Activated CD4-positive, alpha-beta T cell treated with anti-CD3 and anti-CD28 coated beads, Interleukin-2, Interleukin-6, amounts not matched to agents 100 ng/mL and 50 ng/mL, durations not matched to agents 16 hours and 8 hours (primary cell): ENCODE measurements at places on chromosomes 12 and 14.

- DNase-seq: no peak
These were observed at the start of gene NRIP2 for GRCh38 chr12:2834581-2835491. Gene NRIP2 (minus strand): TSS chr12:2835035. CDS start chr12:2834983, 52 bp downstream.

GRCh38 chr12:19095756-19096480 is 33.6 kb upstream of the PLEKHA5 start:
- no peak for DNase-seq

DNA sequence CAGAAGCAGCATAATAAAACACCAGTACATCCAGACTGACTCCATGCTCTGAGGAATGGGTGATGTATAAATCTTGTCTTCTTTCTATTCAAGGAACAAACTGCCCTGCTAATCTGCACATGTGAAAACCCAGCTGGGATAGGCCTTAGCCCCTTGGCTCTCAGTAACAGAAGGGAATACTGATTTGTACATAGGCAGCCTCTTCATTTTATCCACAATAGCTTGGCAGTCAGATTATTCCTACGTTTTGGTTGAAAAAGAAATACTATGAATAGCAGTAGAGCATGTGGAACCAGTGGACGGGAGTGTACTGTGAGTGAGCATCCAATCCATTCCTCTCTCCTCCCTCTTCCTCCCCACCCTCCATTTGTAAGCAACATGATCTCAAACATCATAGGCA is 113.5 kb upstream of the ARHGAP5 start:
- no peak for DNase-seq

DNA sequence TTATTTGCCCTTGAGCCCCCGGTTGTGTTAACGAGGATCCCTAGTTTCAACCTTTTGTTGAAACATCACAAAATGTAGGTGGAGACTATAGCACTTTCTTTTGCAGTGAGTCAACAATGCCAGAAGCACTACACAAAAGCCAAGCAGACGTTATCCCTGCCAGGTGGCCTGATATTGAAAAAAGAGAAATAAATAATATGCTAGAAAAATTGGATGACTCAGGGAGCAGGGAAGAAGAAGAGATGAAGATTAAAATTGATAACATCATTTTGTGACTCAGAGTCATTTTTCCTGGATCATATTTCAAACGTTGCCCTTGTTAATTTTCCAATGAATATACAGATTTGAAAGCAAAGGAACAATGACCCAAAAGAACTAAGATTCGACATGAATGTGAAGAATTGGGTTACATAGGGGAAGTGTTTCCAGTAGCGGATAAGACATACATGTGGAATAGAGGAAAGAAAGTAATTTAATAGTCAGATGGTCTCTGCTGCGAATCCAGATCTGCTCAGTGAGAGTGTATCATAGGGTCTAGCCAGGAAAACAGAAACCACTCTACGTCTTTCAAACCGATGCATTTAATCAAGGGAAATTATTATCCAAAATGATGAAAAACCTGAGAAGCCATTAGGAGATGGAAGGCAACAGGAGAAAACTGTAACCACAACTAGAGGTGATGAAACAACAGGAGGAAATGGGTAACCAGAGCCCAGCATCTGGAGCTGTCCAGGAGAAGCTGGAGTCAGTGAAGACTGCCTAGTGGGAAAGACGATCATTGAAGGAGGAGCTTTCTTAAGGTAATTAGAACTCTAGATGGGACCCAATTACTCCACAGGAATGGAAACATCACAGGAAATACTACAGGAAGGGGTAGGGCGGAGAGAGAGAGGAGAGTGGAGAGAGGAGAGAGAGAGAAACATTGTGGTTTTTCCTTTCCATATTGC is 57.9 kb downstream of the RERG start:
- DNase-seq: no peak

DNA sequence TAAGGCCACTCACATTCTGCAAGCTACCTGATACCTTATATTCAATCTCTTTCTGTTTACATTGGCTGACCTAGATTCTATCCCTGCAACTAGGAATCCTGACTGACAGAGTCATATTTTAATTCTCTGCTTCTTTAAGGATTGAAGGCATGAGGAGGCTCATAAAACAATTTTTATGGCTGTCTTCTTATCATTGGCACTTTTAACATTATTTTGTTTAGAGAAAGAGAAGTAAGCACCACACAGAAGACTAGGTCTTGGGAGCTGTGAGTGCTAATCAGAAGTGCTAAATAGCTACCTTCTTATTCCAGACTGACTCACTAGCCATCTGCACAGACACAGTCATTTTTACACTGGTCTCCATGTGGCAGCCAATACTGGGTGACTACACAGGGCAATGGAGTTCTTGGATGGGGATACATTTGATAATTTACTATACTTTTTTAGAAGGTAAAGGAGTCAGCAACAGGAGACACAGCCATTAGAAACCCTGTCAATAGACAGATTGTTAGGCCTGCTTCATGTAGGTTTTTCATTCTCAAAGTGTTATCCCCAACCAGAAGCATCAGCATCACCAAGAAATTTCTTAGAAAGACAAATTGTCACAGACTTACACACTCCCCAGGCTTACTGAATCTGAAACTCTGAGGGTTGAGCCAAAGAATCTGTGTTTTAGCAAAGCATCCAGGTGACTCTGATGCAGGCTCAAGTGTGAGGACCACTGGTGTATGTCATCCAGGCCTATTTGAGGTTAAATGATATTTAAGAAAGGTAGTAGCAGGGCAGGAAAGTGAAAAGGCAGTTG is 214.1 kb downstream of the DUSP6 start:
- peak; percentile 82 for DNase-seq

- DNase-seq: no peak
These were observed 45.5 kb upstream of the ST8SIA1 start for GRCh38 chr12:22380031-22380430.

GRCh38 chr14:79605849-79606248 is 605.5 kb downstream of the DIO2 start:
- no peak for DNase-seq

DNA sequence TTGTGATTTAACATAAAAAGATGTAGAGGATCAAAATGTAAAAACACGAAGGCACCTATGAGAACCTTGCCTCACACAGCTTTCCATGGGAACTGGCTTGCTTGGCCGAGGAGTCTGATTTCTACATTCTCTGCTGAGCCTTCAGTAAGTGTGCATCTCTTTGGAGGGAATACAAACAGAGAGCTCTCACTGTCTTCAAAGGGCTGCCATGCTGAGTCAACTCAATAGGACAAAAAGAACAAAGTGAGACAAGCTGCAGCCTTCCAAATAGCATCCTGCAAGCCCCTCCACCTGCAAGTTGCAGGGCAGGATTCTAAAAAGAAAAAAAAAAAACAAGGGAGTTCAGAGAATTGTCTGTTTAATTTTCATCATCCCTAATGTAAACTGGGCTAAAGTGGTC is 411.9 kb downstream of the NELL2 start:
- DNase-seq: no peak

DNA sequence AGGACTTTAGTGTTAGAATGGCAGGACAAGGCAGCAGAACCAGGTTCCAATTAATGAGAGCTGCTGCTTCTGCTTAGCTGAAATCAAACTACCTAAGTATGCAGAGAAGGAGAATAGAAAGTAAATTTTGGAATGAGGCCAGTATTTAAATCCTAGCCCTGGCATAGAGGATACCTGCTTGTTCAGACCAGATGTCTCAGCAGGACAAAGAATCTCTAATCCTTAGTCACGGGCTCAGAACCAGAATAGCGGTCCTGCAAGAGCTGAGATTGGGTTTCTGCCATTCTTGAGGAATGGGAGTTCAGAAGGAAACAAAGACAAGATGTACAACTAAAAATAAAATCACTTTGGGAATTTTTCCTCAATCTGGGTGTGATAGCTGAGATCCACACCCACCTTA is 550.8 kb upstream of the TMEM132C start:
- no peak for DNase-seq

GRCh38 chr14:33556382-33557121 is 394.3 kb downstream of the EGLN3 start:
- no peak for DNase-seq

DNA sequence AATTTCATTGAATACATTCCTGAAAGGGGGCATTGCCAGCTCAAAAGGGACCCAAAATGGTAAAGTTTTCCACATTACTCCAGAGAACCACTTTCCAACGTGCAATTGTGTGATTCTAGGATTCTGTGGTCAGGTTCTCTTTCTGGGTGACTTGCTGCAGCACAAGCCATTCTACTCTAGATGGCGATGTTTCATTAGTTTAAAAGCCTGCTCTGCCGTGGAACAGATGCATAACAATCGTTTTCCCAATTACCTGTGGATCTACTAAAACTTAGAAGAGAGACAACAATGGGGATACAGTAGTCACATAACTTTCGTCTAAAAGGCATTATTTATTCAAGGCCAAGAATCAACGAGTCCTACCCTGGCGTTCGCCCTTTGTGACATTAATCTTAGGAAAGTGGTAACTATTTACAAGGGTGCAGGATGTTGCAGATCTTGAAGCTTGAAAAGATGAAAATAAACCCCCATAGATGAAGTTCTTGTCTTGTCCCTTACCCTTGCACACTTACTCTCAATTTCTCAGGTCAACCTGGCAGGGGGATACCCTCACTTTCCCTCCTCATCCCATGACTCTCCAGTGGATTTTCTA is 400.9 kb downstream of the SNAPC1 start:
- peak; percentile 36 for DNase-seq

- peak; percentile 83 for DNase-seq
These were observed 9.6 kb upstream of the RPAP3 start for GRCh38 chr12:47715393-47715876.

DNA sequence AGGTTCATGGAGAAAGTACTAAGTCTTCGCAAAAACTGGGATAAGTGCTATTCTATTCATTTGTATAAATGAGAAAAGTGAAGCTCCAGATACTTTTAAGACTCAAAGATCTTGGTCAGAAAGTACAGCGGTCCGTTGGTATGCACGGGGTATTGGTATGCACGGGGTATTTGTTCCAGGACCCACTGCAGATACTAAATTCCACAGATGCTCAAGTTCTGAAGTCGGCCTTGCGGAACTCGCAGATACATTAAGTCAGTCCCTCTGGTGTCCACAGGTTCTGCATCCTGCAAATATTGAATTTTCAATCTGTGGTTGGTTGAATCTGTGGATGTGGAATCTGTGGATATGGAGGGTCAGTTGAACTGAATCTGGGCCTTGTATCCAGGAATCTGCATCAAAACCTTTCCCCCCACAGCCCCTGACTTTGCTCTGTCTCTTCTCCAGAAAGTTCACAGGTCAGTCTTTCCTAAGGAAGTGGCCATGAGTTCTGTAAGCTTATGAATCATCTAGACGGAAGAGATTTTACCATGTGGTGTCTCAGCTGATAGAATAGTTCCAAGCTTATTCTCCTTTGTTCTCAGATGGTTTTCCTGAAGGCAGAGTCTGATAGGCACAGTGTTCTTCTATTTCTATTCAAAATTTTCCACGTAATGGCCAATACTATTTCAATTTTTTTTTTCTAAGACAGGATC is 274.7 kb downstream of the NEDD1 start:
- no peak for DNase-seq

DNA sequence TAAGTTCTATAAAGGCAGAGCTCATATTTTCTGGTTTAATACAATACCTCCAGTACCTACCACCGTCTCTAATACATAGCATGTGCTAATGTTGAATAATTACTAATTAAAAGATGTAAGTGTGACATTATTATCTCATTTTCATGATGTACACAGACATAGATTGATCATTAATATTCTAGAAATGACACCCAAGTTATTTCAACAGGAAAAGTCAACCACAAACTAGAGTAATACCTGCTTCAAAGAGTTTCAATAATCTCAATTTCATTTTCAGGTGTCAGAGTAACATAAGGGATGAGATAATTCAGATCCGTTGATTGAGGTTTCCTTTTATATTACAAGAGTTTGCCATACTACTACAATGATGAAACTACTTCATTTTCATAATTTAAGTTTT is 388.9 kb downstream of the SOX5 start:
- DNase-seq: no peak

DNA sequence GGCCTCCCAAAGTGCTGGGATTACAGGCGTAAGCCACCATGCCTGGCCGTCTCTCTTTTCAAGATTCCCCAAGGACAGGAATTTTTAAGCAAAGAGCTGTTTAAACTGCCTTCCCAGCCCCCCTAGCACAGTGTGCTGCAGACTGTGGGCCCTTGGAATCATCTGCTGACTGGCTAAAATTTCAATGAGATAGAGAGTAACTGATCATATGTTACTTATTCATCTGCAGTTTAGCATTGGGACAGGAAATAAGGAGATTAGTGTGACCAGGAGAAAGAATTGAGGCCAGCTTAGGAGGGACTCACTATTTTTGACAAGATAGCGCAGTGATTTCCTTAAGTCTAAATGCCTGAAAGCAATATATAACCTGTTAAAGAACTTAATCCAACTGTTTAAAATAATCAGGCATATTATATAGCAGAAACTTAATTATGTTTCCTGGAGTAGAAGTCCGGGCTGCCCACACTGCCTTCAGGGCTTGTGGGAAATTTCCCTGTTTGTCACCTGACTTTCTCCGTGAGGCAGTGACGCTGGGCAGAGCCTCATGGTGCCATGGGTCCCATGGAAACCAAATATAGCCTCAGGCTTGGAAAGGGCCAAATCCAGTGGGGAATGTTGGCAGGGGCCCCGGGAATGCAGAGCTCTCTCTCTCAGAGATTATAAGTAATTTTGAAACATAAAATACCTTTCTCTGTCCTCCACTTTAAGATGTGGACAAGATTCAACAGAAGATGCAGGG is 22.8 kb upstream of the CEBPE start:
- DNase-seq: no peak

DNA sequence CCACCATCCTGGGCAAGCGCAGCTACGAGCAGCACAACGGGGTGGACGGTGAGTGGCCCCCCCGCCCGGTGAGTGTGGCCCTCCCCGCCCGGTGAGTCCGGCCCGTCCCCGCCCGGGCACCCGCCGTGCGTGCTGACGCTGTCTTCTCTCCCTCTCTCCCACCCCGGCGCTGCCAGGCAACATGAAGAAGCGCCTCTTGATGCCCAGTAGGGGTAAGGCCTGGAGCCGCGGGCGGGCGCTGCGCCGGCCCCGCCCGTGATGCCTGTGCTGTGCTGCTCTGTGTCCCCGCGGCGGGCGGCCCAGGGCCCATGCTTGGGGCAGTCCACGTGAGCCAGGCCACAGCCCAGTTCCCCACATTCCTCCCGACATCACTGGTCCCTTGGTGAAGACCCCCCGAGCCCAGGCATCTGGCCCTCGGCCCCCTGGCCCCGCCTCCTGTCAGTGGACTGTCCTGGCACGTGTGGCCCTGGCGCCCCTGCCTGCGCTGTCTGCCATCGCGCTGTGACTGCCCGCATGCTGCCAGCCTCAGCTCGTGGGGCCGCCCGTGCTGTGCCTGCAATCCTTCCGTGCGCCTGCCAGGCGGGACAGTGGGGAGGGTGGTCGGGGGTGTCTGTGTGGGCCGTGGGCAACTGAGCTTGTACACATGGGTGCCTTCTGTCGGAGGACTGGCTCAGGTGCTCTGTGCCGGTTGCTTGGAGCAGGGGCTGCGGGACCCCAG is 7.9 kb upstream of the CRIP2 start:
- no peak for DNase-seq

GRCh38 chr14:63418020-63418419 is 99.3 kb upstream of the GPHB5 start:
- DNase-seq: no peak

- no peak for DNase-seq
These were observed 169.9 kb downstream of the KTN1 start for GRCh38 chr14:55749946-55750345.
